NCI-H187 treated with DMSO at 0.1 percent for 48 hours (cell line): ENCODE measurements at places on chromosomes 7 and 10.

GRCh38 chr10:78516756-78517155, 483.1 kb downstream of the RPS24 start:
- no peak for DNase-seq

- peak; percentile 72 for DNase-seq
These were observed 236.5 kb downstream of the SKAP2 start for GRCh38 chr7:26627891-26628341.

DNA sequence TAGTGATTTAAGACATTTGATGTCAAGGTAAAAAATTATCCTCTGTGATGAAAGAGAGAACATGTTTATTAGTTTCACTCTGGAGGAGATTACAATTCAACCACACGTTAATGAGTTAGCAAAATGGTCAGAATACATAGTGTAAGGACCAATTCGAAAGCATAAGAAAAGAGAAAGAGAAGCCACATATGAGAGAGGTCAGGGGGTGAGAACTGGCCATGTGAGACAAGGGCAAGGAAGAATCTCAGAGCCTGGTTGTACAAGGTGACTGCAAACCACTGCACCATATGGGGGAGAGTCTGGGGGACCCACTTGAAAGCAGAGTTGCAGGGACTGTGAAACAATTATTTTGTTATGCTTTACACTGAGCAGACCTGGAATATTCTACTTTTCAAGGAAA, 27.7 kb upstream of the BET1 start:
- no peak for DNase-seq

DNA sequence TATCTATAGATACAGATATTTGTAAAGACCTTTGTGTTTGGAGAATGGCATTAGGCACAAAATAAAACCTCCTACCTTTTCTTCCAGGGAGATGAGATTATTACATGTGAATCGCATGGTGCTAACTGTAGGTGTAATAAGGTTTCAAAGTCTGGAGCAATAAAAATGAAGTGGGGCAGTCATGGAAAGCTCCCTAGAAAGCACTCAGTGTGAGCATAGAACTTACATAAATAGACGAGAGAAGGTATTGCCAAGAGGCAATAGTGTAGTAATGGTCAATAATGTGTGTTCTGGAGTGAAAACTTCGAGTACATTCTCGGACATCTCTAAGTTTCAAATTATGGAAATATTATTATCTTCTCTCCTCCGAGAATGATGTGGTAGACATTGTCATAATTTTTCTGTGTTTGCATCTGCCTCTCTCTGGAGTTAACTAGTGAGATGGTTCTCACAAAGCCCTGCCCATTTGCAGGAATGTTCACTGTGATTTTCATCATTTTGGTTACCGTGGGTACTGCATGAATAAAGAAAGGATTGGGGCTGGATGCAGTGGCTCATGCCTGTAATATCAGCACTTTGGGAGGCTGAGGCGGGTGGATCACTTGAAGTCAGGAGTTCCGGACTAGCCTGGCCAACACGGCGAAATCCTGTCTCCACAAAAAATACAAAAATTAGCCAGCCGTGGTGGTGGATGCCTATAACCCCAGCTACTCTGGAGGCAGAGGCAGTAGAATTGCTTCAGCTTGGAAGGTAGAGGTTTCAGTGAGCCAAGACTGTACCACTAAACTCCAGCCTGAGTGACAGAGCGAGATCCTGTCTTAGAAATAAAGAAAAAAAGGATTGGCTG, 10.6 kb downstream of the VIM start:
- no peak for DNase-seq

DNA sequence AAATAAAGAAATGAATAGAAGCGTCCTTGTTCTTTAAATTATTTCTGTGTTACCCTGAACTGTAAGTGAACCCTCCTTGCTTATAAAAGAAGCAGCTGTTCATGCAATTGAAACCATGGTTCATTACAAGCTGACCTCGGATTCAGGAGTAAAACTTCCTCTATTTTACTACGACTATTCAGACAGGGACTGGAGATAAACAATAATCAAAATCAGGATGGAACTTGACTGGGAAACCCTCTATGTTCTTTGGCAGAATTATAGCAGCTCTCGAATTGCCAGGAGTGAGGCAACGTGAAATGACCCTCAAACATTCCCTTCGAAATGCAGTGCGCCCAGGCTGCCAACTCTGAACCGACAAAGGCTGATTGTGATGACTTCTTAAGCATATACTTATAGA, 172.1 kb downstream of the CYP26A1 start:
- no peak for DNase-seq

DNA sequence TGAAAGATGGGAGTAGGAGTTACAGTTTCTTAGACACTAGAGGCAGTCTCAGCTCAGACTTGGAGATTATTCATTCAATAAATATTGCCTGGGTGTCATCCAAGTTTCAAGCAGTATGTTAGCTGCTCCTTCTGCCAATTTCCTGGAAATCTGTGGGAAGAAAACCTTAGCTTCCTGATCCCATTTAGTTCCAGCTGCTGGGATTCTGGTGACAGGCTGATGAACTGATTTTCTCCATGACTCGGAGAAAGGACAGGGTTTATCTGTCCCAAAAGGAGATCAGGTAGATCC, 95.8 kb downstream of the CLEC2L start:
- no peak for DNase-seq

- DNase-seq: peak; percentile 44
These were observed 11.1 kb downstream of the STEAP1B start for GRCh38 chr7:22488643-22489462.

DNA sequence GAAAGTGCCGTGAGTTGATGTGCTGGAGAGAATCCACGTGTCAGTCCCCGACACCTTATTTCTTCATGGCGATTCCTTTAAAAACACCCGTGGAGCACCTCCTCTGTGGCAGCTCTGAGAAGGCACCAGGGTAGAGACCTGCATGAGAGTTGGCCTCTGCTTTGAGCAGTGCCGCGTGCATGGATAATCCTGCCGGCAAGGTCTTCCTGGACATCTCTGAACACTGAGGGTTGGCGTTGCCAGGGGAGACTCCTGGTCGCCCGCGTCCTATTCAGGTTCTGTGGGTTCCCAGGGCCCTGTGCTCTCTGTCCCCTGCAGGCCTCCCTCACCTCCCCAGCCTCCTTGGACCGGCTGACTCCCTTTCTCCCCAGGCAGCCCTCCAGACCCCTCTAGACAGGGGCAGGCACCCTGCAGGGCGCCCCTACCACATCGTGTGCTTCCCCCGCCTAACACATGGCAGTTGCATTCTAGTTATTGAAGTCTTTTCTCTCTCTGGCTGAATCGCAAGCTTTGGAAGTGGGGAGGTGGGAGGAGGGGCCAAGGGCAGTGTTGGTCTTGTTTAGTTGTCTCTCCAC, 95.6 kb downstream of the MKI67 start:
- no peak for DNase-seq

- no peak for DNase-seq
These were observed 1212.4 kb upstream of the PHF14 start for GRCh38 chr7:9761224-9761623.

GRCh38 chr10:42645103-42645502, 6.7 kb upstream of the ZNF33B start:
- DNase-seq: no peak

DNA sequence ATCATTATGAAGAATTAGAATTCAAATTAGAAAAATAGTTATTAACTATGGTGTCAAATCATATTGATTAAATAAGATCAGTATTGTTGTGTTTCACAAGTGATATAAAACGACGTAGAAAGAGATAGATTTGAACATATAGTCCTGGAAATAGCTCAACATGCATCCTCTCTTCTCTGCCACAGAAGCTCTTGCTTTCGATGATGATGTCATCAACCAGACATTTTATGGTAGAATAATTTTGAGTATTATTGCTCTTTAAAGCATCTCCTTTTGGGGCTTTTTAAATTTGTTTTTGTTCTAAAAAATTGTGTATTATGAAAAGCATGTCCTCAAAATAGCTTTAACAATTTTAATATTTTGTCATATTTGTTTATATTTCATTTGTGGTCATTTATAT, 95.0 kb downstream of the DGKB start:
- no peak for DNase-seq

DNA sequence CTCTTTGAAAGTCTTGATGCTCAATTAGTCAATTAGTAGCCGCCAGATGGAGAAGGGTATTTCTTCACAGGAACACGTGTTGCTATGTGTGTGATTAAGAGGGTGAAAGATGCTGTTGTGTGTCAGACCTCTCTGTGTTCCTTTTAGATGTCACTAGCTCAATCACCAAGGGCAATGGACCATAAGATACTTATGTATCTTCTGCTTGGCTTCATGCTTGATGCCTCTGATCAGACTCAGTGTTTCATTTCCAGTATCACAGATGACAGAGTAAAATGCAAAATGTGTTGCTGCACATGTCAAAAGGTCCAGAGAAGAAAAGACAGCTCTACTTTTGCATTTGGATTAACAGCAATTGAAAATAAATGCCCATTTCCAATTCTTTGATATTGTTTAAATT, 865.9 kb downstream of the CNTNAP2 start:
- DNase-seq: no peak

- DNase-seq: no peak
These were observed 272.8 kb upstream of the IMMP2L start for GRCh38 chr7:111835066-111835465.

DNA sequence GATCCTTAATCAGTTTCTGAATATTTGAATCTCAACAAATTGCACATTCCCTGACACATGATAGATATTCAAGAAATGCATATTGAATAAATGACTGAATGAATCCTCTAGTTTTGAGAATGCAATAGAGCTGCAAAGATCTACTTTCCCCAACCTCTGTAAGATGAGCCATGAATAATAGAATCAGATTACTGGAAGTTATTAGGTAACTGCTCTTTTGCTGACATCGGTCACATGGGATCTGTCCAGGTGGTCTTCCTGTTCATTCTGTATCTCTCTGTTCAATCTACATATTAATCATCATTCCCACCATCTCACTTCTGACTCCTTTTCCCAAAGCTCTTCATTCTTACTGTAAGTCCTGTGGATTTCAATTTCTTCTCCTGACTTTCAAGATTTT, 638.7 kb downstream of the SORCS1 start:
- DNase-seq: no peak

GRCh38 chr10:100742936-100743335, 2.4 kb upstream of the PAX2 start:
- DNase-seq: no peak

GRCh38 chr7:118872568-118872967, 648.1 kb downstream of the ANKRD7 start:
- no peak for DNase-seq
